Stimulated activated CD4-positive, alpha-beta T cell treated with anti-CD3 and anti-CD28 coated beads, Interleukin-2, amount 100 ng/mL, for 48 hours (primary cell): ENCODE measurements at places on chromosomes 2 and 18.

DNA sequence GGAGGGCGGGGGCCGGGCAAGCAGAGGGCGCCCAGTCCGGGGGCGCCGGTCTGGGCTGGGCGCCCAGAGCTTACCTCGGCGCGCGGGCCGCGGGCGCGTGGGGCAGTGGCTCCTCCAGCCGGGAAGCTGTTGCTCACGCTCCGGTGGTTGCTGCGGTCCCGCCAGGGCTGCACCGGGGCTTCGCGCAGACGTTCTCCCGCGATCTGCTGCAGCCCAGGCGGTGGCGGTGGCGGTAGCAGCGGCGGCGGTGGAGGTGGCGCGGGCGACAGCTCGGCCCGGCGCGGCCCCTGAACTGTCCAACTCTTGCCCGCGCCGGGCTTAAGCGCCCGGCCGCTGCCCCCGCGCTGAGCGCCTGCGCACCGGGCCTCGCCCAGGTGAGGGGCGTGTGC is 391 bp downstream of the ZNF385B start:
- DNase-seq = no peak

- DNase-seq = no peak
Observed at GRCh38 chr2:226690461-226691024, 109.1 kb downstream of the IRS1 start.

- no peak for DNase-seq
Observed at GRCh38 chr18:44508474-44508873, 172.2 kb upstream of the SETBP1 start.

- DNase-seq = no peak
Observed at GRCh38 chr2:155384555-155385123, 686.1 kb downstream of the KCNJ3 start.

- DNase-seq = no peak
Observed at GRCh38 chr2:71558300-71559051, 105.1 kb downstream of the DYSF start.

- DNase-seq = no peak
Observed at GRCh38 chr2:236971131-236971821, 114.4 kb upstream of the COPS8 start.
